ENCODE measurements at places on chromosomes 5 and 9.

DNA sequence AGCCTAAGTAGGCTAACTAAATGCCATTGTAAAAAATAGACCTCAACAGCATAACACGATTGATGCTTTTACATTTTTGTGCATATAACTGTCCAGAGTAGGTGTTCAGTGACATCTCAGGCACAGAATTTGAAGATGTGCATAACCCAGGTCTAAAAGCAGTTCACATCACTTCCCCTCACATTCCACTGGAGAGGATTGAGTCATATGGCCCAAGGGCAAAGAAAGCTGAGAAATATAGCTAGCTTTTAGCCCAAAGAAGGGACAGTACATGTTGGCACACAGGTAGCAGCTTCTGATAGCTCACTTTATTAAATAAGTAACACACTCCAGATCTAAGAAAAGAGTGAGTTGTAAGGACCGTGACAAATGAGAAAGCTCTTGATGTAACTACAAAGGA is 2259.5 kb upstream of the WWC1 start:
- DNase-seq: no peak

DNA sequence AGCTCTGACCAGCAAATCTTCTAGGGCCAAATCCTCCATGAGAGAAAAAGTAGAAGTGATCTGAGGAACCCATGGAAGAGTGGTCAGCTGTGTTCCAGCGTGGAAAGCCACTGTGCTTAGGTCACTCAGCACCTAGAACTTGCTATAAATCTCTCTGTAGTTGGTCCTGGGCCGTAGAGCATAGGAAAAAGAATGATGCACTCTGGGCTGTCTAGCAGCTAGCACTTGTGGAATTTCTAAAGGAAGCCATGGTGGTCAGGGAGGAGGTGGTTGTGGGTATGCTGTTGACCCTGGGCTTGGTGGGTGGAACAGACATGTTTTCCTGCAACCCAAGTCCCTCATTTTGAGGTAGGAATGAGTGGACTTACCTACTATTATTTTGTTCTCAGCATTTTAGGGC is 48.1 kb downstream of the GGTA1 start:
- no peak for DNase-seq

- no peak for DNase-seq
Observed at GRCh38 chr5:89117124-89117644, 234.2 kb upstream of the MEF2C start.

DNA sequence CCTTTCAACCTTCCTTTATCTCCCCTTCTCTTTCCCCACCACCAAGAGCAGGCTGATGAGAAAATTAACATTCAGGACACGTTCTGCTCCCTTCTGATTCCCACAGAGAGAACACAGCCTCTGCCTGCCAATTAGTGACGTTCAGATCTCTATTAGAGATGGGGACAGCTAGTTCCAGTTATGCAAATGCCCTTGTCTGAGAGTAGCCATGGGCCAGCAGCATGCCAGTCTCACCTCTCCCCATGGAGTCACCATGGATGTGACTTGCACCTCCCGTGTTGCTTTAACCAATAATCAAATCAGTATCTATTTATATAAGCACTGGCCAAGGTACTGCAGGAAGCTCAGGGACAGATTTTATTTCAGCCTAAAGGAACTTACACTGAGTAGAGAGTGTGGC is 61.3 kb downstream of the KCNIP1 start:
- DNase-seq: no peak

- DNase-seq: no peak
Observed at GRCh38 chr5:669842-670395, 23.2 kb downstream of the TPPP start.
